ENCODE measurements at places on chromosomes 11 and 22. TPM values are rescaled to one million over a fixed set of nuclear protein-coding genes. Genes with fewer than 3 reads are reported as not detected.

DNA sequence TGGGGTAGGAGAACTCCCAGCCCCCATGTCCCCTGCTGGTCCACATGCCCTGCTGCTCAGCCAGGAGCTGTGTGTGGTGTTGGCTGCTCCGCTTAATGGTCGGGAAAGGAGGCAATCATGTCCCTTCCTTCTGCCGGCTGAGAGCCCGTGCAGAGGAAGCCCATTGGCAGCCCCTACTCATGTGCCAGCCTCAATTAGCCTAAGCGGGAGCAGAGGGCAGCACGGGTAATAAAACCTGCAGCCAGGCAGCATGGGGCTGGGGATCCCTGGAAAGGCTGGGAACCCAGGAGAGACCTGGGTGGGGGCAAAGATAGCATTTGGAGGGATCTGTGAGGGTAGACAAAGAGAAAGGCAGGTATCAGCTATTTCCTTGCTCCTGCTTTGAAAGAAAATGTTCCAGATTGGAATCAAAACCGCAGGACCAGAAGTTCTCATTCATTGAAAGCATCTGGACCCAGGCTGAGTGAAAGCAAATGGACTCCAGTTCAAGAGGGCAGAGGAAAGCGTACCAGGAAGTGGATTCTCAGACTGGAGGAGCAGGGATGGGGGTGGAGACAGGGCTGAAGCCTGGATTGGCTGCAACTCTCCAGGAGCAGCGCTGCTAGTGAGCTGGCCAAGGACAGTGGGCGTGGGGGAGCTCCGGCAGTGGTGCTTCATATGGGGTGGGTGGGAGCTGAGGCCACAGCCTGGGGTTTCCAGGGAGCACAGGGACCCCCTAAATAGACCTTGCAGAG is 103.4 kb upstream of the NECTIN1 start:
- no peak for DNase-seq

DNA sequence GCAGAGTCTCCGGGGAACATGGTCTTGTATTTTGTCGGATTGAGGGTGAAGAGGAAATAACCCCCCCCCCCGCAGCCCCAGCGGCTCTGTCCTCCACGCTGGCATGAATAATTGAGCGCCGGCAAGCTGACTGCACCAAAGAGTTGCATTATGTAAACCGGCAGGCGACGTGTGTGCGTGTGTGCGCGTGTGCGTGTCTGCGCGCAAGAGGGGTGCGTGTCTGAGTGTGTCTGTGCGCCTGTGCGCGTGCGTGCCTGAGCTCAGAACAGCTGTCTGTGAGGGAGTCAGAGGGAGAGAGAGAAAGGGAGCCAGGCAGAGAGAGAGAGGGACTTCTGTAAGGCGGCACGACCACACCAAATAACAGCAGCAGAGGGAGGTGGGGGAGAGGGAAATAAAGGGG is 94.4 kb downstream of the SCN3B start:
- no peak for DNase-seq

Gene FREY1
- total RNA-seq: not detected

Gene NXPE4
- total RNA-seq: not detected

DNA sequence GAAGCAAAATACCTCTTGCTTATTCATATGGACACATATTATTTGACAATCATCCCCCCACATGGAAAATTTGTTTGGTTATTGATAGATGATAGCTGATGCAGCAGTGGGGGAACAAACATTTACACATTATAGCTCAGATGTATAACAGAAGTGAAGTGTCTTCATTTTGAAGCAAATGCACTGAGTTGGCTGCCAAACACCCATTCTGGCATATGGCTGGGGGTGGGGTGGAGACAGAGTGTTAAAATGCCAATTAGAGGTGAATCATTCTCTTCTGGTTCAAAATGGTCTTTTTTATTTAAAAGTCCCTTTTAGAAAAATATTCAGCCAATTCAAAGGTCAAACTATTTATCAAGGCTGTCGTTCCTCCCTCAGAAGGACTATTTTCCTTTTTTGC is 157.3 kb upstream of the TRPC6 start:
- DNase-seq: no peak

DNA sequence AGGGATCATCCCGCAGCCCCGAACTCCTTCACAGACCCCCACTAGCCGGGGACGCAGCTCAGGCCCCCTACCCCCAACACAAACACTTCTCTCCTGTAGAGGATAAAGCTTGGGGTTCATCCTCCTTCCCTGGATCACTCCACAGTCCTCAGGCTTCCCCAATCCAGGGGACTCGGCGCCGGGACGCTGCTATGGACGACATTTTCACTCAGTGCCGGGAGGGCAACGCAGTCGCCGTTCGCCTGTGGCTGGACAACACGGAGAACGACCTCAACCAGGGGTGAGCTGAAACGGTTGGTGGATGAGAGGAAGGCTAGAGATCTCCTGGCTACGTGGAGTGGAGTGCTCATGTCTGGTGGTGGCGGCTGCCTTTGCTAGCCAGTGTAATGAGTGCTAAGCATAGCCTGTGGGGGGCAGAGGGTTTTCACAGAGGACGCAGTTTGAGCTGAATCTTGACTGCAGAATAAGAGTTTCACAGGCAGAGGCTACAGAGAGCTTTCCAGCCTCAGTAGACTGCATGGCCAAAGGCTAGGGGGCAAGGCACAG is 580 bp downstream of the ILK start:
- no peak for DNase-seq

DNA sequence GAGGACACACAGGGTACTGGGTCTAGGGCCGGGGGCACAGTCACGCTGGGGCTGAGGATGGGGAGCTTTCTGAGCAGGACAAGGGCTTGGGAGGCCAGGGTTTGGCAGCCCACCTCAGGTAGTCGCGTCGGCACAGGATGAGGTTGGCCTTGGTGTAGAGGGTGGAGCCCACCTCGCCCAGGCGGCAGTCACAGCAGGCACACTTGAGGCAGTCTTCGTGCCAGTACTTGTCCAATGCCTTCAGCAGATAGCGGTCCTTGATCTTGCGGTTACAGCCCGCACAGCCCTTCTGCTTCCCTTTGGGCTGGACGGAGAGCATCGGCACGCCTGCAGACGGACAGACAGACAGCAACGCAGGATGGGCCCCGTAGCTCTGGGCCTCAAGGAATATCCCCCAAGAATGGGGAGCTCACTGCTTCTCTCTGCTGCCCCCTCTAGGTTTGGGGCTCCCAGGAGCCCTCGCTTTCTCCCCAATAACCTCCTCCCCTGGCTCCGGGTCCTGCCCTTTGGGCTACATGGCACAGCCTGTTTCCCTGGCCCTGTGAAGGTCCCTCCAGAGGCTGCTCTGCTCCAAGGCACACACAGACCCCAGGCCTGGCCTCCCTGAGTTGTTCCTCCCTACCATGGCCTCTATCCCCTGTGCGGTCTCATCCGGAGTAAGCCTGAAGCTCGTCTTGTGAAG is 33.4 kb downstream of the LMO1 start:
- no peak for DNase-seq

Gene DSCAML1
- not detected for total RNA-seq

DNA sequence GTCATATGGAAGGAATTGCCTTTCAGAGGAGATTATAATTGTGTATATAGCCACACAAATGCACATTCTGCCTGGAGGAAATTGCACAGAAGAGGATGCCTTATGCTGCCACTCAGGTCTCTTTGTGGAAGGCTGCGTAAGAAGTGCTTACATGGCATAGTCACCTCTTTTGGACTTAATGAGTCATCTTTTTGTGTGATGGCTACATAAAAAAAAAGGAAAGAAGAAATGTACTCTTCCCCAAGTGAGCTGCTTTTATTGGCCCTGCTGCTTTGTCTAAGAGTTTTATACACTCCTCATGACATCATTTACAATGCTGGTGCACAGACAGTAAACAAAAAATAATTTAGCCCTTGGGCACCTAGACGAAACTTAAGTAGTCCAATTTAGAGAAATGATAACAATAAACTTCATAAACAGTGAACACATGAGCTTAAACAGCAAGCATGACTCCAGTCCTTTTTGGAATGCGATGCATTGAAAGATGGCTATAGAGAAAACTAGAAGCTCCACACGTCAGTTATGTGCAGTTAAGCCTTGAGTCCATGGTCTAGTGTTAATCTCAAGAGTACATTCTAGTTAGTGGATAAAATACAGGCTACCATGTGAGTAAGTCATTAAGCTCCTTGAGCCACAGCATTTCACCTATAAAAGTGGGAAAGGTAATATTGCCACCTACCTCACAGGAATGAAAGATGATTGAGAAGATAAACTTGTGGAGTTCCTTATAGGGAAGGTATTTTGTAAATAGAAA is 12.0 kb downstream of the CSTPP1 start:
- DNase-seq: no peak

GRCh38 chr11:130131961-130132850 is 27.4 kb upstream of the ST14 start:
- DNase-seq: peak; percentile 44
